ENCODE measurements at places on chromosomes 6 and 20.

DNA sequence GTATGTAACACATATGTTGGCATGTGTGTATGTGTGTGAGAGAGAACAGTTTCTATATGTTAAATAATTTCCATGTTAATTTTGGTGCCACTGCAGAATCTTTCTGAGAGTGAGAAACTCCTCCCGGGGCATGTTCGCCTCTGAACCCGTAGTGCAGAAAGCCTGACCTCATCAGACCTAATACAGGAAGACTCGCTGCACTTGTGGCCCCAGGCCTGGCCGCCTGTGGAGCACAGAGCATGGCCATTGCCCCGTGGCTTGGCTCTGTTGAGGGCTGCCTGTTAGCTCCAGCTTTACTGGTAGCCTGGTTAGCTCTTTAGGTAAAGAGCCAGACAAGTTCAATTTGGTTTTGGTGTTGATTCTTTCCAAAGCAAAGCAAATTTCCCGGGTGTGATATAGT lies 25.5 kb downstream of the FARS2 start:
- no peak for DNase-seq

- DNase-seq: no peak
Observed at GRCh38 chr6:37516920-37517405, 17.3 kb upstream of the CCDC167 start.

DNA sequence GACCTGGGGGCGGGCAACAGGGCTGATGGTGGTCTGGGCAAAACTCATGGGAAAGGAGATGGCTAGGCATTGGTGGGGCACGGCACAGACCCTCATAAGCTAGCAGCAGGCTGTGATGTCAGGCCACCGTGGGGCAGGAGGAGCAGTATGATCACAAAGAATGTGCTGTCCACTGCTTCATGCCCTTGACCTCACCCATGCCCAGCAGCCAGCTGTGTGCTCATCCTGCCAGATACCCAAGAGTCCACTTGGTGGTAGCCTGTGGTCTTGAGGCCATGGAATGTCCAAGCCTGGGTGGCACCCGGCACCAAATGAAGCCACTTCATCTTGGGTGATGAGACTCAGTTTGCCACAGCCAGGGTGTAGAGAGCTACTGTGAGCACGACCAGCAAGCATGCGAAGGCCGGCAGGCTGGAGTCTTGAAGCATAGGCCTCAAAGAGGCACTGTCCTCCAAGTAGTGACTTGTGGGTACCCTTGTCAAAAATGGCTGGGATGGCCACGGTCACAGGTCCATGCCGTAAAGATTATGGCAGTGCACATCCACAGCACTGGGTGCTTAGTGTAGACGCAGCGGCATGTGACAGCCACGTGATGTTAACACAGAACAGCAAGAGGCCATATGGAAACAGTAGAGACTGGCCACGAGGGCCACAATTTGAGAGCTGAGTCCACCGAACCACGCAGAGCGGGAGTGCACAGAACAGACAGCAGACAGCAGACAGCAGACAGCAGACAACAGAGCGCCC lies 19.0 kb downstream of the PLAGL2 start:
- no peak for DNase-seq

GRCh38 chr6:15063253-15063853 lies 182.5 kb upstream of the JARID2 start:
- no peak for DNase-seq

DNA sequence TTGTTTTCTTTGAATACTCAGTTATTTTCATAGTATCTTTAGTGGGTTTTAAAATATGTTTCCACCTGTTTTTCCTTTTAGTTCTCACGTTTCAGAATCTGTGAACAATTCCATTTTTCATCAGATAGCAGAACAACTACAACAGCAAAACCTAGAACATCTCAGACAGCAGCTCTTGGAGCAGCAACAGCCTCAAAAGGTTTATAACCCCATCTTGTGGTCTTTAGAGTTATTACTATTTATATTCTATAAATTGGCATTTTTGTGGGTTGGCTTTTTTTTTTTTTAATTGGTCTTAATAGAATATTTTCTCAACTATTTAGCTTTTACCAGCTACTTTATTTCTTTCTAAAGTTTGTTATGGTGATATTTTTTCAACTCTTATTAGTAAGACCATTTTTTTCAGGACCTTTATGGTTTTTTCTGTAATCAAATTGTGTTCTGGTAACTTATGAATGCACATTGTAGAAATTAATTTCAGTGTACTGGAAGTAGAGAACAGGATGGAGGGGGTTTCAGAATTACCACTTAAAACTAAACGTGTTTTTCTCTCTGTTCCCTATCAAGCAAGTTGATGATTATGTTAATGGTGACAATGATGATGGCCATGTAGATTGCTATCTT lies 72.2 kb downstream of the SCAF8 start:
- DNase-seq: no peak
